Epithelial cell of proximal tubule (primary cell): ENCODE measurements at places on chromosomes 4 and X.

DNA sequence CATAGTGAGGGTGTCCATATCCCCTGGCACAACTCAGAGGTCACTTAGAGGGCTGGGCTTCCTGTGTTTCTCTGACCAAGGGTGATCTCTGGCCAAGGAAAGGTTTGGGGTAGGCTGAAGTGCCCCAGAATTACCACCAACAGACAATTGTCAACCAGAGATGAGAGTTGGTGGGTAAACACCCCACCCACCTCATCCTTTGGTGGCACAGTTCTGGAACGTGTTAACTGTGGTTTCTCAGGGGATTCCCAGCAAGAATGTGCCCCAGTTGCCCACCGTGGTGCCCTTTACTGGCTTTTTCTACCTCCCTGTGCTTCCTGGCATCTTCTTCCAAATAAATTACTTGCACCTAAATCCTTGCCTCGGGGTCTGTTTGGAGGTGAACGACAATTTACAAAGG, 17.1 kb downstream of the GRPR start:
- no peak for DNase-seq

DNA sequence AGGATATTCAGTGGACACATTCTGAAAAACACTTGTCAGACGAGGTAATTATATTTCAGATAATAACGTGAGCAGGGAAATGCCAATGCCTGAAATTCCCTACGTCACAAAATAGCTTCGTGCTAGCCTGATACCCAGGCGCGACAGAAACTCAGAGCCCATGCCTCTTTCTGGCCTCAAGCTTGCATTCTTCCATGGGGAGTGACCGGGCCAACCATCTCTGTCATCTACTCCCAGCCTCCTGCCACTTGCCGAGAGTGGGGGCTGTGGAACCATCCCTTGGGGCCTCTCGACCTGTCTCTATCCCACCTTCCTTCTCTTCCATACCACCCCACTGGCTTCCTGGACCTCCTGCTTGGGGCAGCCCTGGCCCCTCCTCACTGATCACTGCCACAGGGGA, 34.5 kb upstream of the CDKN2AIP start:
- DNase-seq = no peak

DNA sequence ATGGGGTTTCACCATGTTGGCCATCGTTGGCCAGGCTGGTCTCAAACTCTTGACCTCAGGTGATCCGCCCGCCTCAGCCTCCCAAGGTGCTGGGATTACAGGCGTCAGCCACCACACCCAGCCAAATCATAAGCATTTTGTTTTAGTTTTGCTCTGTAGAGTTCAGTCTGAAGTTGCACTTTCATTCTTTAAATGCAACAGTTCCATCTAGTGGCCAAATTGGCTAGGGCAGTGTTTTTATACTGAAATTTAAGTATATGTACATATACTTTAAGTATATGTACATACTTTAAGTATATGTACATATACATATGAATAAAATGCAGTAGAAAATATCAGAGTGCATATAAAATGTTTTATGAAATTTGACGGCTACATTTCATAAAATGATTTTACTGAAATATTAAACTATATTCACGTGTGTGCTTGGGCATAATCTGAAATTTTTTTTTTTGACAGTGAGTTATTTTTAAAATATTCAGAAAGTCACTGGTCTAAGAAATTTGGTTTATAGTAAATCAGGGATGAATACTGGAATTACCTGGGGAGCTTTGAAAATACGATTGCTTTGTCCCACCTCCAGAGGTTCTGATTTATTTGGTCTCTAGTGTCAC, 145.5 kb downstream of the NWD2 start:
- DNase-seq = no peak

GRCh38 chrX:23742174-23742696, 841 bp downstream of the ACOT9 start:
- peak; percentile 35 for DNase-seq

GRCh38 chr4:6480534-6481088, 8.2 kb upstream of the PPP2R2C start:
- DNase-seq = no peak

DNA sequence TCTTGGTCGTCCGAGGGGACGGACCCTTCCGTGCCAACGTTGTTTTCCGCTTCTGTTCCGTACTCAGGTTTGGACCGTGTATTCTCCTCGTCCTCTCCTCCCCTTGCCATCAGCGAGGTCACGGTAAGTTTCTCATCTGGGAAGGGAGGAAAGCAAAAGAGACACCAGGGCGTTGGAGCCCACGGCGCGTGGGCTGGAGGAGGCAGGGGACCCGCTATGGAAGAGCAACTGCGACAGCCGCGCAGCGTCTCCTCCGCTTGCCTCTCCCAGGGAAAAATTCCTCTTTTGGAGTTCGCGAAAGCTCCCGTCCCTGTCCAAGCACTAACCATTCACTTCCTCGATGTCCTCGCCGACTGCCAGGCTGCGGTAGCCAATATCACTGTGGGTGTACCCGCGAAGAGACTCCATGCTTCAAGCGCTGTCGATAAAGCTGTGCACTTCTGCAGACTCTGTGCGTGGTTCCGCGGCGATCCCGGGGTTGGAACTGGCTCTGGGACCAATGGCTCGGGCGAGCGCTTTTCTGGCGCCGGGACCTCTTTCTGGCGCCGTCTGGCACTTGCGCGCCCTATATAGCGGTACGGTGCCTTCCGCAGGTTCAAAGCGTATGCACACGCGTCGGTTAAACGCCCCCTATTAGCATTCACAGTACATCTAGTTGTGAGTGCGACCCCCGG, at the start of gene ESX1:
Gene ESX1, minus strand, starts transcription at position 492 of the 674 bp plus-strand sequence. Its CDS starts 84 bp downstream, at position 408.
- no peak for DNase-seq

DNA sequence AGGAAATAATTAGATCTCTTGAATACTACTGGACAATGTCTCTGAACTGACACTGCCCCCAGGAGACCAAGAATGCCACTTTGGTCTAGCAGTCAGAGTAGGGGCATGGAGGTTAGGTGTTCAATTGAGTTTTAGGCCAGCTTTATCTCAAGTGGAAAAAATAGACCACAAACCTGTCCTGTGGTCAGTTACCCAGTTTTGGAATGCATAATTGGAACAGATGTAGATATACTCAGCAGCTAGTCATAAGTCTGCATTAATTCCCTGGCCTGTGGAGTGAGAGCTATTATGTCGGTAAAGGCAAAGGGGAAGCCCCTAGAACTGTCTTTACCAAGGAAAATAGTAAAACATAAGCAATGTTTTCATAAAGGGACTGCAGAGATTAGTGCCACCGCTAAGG, 587.7 kb downstream of the GLUD2 start:
- DNase-seq = no peak

- no peak for DNase-seq
Observed at GRCh38 chr4:169379688-169380087, 108.9 kb upstream of the SH3RF1 start.

GRCh38 chrX:32397562-32398216, 813.7 kb downstream of the DMD start:
- DNase-seq = no peak

DNA sequence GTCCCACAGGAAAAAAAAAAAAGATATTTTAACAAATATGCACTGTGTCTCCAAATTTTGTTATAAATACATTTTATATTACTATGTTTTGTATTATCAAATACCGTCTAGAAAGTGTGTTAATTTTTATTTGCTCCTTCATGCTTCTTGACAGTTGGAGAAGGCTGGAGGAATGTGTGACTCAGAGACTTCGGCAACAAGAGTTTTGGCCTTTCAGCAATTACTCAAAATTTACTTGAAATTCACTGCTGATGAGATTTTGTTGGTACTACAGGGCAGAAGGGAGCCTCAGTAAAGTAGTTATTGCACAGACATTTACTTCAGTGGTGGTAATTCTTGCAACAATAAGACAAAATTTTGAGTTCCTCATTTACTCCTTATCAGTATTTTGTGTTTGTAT, 2164.0 kb downstream of the PCDH7 start:
- DNase-seq = no peak

DNA sequence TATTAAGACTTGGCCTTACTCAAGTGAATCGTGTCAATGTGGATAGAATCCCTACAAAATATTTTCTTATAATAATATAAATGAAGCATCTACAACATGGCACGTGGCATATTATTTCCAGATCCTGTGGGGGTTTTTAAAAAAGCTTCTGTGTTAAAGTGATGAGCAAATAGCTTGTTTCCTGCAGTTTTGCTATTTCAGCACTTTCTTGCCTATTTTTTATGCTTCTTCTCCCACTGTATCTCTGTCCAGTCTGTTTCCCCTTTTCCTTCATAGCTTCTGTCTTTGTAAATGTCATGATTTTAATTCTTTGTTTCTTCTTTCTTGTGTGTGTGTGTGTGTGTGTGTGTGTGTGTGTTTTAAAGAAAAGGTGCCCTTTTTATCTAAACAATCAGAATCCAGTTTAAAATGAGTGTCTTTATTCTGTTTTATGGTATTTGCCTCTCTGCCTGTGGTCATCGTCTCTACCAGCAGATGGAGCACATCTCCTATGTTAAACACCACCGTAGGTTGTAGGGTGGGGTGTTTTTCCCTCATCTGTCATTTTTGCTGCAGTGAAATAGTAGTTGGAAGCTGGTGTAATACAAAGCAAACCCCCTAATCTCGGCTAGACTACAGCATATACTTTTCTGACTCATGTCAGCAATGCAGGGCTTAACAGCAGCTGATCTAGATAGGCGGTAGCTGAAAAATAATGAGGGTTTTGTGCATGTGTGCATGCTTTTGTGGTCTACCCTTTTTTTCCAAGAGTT, 33.1 kb downstream of the FTHL17 start:
- no peak for DNase-seq

DNA sequence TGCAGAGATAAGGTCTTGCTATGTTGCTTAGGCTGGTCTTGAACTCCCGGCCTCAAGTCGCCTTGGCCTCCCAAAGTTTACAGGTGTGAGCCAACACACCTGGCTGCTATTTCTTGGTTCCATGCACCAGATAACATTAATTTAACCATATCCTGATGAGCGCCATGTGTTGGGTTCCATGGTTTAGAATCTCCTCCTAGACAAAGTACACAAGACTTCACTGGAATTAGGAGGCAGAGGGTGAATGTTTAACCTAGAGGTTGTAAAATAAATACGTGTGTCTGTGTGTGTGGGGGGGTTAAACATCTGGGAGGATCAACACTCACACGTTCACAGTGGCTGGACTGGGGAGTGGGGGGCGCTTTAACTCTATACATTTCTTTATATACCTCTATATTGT, 32.4 kb upstream of the SORCS2 start:
- DNase-seq = no peak

DNA sequence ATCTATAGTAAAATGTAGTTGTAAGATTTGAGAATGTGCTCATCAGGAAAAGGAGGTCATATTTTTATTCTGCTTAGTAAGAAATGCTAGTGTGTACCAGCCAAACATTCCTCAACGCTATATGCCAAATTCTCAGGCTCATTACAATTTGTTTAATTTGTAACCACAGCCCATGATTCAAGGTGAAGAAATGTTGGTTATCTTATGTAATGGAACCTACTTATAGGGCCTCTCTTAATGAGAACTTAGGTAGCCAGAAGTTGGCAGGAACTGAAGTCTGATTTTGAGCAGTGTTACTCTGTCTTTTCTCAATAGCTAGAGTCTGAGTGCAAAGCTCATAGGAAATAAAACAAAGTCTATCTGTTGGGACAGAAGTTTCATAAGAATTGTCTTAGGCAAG, 595.0 kb downstream of the GLUD2 start:
- peak; percentile 69 for DNase-seq

- no peak for DNase-seq
Observed at GRCh38 chr4:154497889-154498288, 6.3 kb upstream of the DCHS2 start.

- DNase-seq = no peak
Observed at GRCh38 chr4:186634591-186635128, 79.3 kb upstream of the MTNR1A start.

DNA sequence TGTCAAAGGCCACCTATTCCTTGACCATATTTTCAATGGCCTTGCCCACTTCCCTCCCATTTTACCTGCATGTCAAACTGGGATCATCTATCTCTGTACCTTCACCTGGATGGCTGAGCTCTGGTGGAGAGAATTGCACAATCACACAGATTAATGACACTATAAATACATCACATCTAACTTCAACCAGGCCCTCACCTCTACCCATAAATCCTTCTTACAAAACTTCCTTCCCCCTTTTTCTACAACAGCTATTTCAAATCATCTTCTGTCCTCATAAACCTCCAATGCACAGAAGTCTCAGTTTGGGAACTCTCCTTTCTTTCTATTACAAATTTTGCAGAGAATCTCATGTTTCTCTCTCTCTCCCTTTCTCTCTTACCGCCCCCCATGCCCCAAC, 9.2 kb downstream of the PALLD start:
- no peak for DNase-seq
